ENCODE measurements at places on chromosomes 2 and 18.

GRCh38 chr18:27042177-27042576 is 142.9 kb downstream of the CHST9 start:
- no peak for DNase-seq

DNA sequence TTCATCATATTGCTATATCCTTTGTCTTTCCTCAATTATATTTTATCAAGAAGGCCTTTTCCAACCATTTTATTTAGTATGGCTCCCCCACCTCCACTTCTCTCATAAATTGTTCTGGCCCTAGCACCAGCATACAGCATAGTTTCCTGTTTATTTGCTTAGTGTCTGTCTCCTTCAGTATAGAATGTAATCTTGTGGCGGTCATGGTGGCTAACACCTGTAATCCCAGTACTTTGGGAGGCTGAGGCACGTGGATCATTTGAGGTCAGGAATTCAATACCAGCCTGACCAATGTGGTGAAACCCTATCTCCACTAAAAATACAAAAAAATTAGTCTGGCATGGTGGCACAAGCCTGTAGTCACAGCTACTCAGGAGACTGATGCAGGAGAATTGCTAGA is 39.6 kb upstream of the CLASP1 start:
- DNase-seq: no peak

GRCh38 chr18:42305869-42306593 is 351.0 kb downstream of the PIK3C3 start:
- no peak for DNase-seq

GRCh38 chr2:231344851-231345250 is 50.7 kb upstream of the B3GNT7 start:
- no peak for DNase-seq

DNA sequence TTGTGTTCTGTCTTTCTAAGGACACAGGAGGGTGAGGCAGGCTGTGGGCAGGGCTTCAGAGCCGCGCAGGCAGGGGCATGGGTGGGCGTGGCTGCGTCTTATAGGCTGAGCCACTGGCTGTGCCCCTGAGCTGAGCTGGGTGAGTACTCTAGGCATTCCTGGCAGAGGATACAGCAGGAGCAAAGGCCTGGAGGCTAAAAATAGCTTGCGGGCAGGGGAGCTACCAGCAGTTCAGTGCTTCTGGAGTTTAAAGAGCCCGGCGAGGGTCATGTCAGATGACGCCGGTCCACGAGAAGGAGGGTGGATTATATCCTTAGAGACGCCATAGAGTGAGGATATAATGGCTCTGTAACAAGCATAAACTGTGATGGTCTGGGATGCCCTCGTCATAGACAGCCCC is 31.5 kb upstream of the PDIA6 start:
- no peak for DNase-seq

- no peak for DNase-seq
These were observed 4.7 kb upstream of the TGFA start for GRCh38 chr2:70558195-70558808.

GRCh38 chr18:58113337-58113736 is 69.3 kb downstream of the NEDD4L start:
- no peak for DNase-seq

DNA sequence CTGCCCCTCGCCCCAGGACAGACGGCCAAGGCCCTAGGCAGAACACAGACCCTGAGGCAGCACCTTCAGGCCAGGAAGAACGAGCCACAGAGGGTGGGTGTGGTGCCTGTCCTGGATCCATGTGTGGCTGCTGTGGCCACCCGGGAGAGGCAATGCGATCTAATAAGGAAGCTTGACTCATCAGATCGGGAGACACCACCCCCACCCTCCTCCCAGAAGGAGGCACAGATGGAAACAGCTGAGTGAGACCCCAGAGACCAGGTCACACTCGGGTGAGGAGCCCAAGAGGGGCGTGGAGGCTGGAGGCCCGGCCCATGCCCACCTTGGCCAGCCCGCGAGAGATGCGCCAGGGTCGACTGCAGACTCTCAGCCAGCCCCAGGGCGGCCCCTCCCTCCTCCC is 20.3 kb downstream of the KCNG2 start:
- no peak for DNase-seq

DNA sequence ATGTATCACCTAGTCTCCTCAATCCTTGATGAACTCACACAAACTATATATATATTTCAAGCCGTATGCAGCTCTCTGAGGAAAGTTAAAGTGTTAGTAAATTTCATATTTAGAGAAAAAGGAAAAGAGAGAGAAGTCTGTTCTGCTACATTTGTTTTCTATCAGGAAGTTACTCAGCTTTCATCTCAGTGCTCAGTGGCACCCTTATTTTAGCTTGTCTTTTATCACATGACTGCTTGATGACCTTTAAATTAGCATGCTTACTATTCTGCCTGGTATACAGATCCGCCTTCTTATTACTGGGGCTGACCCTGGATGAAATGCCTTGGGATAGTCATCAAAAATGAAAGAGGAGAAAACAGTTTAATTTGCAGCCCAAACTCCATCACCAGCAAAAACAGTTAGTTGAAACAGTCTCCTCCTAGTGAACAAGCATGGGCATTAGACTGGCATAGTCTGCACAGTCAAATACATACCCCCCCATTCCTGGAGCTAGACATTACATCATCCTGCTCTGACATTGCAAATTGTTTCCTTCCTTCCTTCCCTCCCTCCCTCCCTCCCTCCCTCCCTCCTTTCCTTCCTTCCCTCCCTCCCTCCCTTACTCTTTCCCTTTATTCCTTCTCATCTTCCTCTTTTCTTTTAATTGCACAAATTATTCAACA is 215.7 kb downstream of the TMEM182 start:
- no peak for DNase-seq

- no peak for DNase-seq
These were observed 29.7 kb upstream of the CYTIP start for GRCh38 chr2:157473581-157473980.

DNA sequence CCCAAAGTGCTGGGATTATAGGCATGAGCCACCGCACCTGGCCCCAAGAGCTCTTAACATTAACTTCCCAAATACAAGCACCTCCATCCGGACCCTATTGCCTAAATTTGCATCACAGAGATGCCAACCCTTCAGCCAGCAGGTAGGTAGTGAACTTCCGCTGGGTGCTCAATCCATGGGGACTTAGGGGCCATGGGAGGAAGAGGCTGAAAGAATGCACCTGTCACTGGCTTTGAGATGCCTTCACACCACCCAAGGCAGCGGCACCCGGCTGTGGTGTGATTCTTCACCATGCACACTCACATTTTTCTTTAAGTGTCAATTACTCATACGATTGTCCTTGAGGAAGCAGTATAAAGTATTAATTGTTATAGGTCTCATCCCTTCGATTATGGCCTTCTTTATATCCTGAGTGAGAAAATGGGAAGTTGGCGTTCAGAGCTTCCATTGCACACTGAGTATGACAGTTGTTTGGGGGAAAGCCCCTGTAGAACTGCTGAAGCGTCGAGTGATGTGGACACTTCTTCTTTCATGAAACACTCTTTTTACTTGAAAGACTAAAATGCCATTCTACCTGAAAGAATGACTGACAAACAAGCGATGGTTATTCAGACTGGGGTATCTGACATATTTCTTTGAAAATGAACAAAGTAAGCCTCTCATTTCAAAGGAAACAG is 51.8 kb upstream of the BIN1 start:
- no peak for DNase-seq

GRCh38 chr2:219713110-219713509 is 85.7 kb downstream of the SLC4A3 start:
- no peak for DNase-seq

DNA sequence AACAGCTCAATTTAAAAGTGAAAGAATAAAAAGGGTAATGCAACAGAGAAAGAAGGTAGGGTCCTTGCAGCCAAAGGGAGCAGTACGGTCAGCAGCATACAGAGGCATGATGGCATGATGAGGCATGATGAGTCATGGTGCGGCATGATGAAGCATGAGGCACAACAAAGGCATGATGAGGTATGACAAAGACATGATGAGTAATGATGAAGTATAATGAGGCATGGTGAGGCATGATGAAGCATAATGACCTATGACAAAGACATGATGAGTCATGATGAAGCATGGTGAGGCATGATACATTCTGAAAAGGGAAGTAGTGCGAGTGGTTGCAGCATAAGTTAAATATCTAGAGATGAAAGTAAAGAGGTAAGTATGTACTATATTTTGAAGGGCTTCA is 673.2 kb downstream of the TMEM182 start:
- no peak for DNase-seq

- peak; percentile 44 for DNase-seq
These were observed 76.6 kb upstream of the GRB14 start for GRCh38 chr2:164697688-164698461.

- DNase-seq: no peak
These were observed 172.7 kb upstream of the ARL4C start for GRCh38 chr2:234669621-234670020.

GRCh38 chr18:79953971-79954651 is 2.7 kb upstream of the SLC66A2 start:
- DNase-seq: no peak

DNA sequence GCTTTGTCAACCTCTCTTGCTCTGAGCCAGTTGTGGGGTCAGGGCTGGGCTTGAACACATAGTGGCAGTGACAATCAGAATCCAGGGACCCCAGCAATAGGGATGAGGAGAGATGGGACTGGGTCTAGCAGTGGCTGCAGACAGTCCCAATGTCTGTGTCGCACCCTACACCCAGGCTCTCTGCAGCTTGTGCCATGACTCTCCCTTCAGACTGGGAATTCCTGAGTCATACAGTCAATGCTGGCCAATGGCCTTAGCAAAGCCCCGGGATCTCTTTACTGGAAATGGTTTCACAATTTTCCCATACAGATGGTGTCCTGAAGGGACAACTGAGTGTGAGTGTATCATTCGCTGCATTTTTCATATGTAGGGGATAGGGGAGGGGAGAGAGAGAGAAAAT is 74.2 kb upstream of the CELF4 start:
- DNase-seq: no peak

GRCh38 chr2:106572541-106573450 is 85.6 kb downstream of the CD8B2 start:
- no peak for DNase-seq

DNA sequence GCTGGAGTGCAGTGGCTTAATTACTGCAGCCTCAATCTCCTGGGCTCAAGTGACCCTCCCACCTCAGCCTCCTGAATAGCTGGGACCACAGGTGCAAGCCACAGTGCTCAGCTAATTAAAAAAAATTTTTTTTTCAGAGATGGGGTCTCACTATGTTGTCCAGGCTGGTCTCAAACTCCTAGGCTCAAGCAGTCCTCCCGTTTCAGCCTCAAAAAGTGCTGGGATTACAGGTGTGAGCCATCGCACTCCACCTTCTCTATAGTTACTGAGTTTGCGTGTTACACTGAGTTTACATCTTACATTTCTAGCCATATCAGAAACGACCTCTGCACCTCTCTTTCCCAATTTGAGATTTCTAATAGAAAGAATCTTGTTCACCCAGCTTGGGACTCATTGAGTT is 53.6 kb upstream of the EML4 start:
- no peak for DNase-seq

- DNase-seq: no peak
These were observed 14.4 kb downstream of the COPS9 start for GRCh38 chr2:240121675-240122074.

GRCh38 chr2:71725836-71726235 is 272.5 kb downstream of the DYSF start:
- DNase-seq: no peak

DNA sequence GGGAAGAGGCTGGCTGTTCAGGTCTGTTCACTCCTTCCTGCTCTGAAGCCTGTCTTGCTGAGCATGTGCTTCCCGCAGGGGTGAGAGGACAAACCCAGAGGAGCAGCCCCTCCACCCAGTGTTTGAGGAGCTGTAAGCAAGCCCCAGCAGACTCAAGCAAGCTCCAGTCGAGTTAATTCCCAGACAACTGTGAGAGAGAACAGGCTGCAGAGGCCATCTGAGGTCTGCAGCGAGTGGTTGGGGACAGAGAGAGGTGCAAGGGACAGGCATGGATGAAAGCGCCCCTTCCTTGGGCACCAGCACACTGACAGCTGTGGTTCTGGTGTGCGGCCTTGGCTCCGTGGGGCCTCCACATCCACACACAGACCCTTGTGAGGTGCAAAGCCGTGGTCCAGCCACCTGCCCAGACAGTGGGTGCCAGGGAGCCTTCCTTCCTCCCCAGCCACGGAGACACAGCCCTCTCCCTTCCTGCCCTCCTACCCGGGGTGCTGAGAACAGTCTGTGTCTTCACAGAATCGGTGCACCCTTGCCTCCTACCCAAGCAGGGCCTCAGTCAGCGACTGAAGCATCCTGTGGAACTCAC is 36.2 kb downstream of the MAL start:
- DNase-seq: no peak

DNA sequence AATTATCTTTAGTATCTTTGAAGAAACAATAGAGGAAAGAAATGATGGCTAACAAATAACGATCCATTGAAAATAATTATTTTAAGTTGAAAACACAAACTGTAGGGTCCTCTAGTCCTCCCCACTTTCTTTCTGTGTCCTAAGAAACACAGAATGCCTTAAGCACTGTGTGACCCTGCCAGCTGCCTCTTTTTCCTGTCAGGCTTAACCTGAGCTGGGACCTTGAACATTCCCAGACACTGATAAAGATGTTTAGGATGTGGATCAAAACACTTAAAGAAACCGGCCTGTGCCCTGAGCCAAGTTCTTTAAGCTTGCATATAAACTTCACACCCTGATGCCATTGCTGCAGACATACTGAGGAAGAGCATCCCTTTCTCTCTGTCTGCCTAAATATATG is 755.4 kb upstream of the VRK2 start:
- no peak for DNase-seq

- no peak for DNase-seq
These were observed 153.6 kb downstream of the TDRD15 start for GRCh38 chr2:21277068-21278056.

DNA sequence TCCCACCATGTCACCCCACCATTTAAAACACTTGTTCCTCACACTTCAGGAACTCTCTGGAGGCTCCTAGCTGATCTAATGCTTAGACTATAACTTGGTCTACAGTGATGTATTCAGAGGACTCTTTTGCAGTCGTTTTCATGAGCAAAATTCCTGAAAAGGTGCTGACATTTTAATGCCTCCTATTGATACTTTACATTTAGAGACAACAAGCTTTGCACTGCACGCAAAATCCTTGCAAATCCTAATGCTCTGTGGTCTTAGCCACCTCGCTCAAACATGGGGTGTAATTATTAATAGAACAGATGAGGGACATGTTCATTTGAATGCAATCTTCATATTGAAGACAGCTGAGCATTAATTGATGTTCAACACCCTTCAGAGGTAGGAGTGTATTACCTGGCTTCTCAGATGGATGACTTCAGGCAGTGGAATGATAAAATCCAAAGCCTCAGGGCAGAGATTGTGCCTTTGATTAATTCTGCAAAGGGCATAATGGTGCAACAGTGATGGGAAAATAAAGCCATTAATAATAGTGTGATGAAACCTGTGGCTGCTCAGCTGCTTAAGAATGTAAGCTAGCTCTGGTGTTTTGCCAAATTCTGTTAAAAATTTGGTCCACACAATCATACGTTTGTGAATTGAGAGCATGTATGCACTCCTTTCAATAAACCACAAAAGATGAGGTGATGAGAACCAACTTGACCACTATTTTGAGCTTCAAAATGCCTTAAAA is 5.4 kb downstream of the CTAGE1 start:
- DNase-seq: no peak

All from NCI-H446 (cell line).